ENCODE measurements at places on chromosomes 16 and 17. TPM values are rescaled to one million over a fixed set of nuclear protein-coding genes. Genes with fewer than 3 reads are reported as not detected.

POLR2C gene
- total RNA-seq, result 128 TPM

OR3A3 gene
- total RNA-seq, result not detected

MYH1 gene
- total RNA-seq, result not detected

CLEC18A gene
- under 0.01 TPM for total RNA-seq

PDILT gene
- total RNA-seq, result not detected

MT4 gene
- not detected for total RNA-seq

OXLD1 gene
- total RNA-seq, result 50.7 TPM

DNASE1 gene
- total RNA-seq, result 3.5 TPM

TMC8 gene
- not detected for total RNA-seq

SHISA6 gene
- not detected for total RNA-seq

KRT14 gene
- not detected for total RNA-seq

RBFOX1 gene
- total RNA-seq, result not detected

SOX15 gene
- total RNA-seq, result not detected

STXBP4 gene
- 5.5 TPM for total RNA-seq

ATP2A3 gene
- 1.8 TPM for total RNA-seq

G6PC1 gene
- total RNA-seq, result not detected

Data from myometrial cell (primary cell).